Adrenal gland (tissue), 19 donors: ENCODE measurements at places on chromosomes 1 and 21. TPM values are rescaled to one million over a fixed set of nuclear protein-coding genes. Genes with fewer than 3 reads are reported as not detected.
A peak's percentile ranks its signal among the peaks of the same experiment; 100 is the strongest.

- H3K4me3 ChIP-seq, result no peak overlapping the region
- H3K27me3 ChIP-seq, result no peaks in the 10 kb centered on the region
- no peaks in the 10 kb centered on the region for H3K36me3 ChIP-seq
- no peak overlapping the region for H3K27ac ChIP-seq
These were observed 4.7 kb downstream of the DNALI1 start for GRCh38 chr1:37561133-37562132.

The UBXN10 gene
- 2.4 TPM for total RNA-seq

The SLC16A4 gene
- 4.1 TPM for total RNA-seq

GRCh38 chr21:40173816-40174215, 306.6 kb downstream of the PCP4 start:
- H3K4me1 ChIP-seq, result no peaks in the 10 kb centered on the region
- no peaks in the 10 kb centered on the region for H3K36me3 ChIP-seq
- no peak overlapping the region for H3K27ac ChIP-seq

- H3K4me1 ChIP-seq, result no peaks in the 10 kb centered on the region
- no peak overlapping the region for H3K4me3 ChIP-seq
- H3K36me3 ChIP-seq, result peaks cover 2% of the 10 kb centered on the region
These were observed 16.6 kb downstream of the LDLRAP1 start for GRCh38 chr1:25560001-25560400.

GRCh38 chr1:19179597-19180264, 30.3 kb downstream of the UBR4 start:
- no peaks in the 10 kb centered on the region for H3K27me3 ChIP-seq
- H3K4me3 ChIP-seq, result no peak overlapping the region
- peaks cover 76% of the 10 kb centered on the region for H3K36me3 ChIP-seq
- no peak overlapping the region for H3K27ac ChIP-seq
- no peaks in the 10 kb centered on the region for H3K4me1 ChIP-seq

GRCh38 chr1:245235156-245235555, 80.4 kb downstream of the KIF26B start:
- no peaks in the 10 kb centered on the region for H3K4me1 ChIP-seq
- H3K27ac ChIP-seq, result no peak overlapping the region
- no peak overlapping the region for H3K4me3 ChIP-seq
- no peaks in the 10 kb centered on the region for H3K27me3 ChIP-seq

DNA sequence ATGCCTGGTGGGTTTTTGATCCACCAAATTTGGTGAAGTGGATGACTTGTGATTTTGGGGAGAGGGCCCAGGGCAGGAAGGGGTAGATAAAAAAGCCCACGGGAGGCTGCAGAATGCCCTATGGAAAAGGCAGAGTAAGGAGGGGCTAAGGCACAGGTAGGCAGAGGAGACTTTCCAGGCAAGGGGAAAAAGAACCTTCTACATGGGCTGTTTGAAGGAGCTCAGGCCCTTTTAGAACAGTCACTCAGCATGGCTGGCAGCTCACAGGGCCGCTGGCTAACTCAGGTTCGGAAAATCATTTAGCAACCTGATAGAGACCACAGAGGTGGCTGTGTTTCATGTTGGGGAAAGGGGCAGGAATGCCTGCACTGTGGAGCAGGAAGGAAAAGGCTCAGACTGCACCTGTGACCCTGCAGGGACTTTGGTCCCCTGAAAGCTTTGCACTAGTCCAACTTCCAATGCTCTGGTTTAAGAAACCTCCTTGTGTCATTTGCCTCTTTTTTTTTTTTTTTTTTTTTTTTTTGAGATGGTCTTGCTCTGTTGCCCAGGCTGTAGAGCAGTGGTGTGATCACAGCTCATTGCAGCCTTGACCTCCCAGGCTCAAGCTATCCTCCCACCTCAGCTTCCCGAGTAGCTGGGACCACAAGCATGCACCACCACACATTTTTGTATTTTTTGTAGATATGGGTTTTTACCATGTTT, 58.5 kb upstream of the ENAH start:
- DNase-seq, result no peak
- no peak overlapping the region for H3K4me3 ChIP-seq
- no peaks in the 10 kb centered on the region for H3K27me3 ChIP-seq
- H3K36me3 ChIP-seq, result no peaks in the 10 kb centered on the region

DNA sequence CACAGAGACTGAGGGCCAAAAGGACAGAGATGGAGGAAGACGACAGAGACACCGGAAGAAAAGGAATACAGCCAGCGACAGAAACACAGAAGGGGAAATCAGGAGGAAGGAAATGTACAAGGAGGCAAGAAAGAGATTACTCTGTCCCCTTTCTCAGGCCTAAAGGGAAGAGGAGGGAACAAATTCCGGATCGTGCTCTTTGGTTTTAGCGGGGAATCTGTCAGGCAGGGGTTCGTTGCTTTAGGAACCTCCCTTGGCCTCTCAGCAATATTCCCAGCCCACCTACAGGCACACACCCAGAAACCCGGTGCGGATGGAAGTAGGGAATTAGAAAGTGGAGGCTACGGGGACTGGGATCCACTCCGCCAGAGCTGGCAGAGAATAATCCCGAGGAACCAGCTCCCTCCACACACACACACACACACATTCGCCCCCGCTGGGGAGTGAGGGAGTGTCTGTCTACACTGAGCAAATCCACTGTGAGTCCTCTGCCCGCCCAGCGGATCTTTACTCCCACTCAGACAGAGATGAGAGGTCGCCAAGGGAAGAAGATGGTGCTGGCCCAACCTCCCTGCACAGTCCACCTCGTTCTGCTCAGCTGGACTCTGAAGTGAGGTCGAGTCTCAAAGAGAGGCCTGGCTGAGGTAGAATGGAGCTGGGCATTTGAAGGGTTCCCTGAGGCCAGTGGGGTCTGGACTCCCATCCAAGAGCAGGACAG, 5.7 kb downstream of the TAL1 start:
- DNase-seq, result no peak
- H3K27me3 ChIP-seq, result peaks cover 66% of the 10 kb centered on the region
- H3K4me1 ChIP-seq, result no peaks in the 10 kb centered on the region
- no peak overlapping the region for H3K27ac ChIP-seq
- no peak overlapping the region for H3K4me3 ChIP-seq

DNA sequence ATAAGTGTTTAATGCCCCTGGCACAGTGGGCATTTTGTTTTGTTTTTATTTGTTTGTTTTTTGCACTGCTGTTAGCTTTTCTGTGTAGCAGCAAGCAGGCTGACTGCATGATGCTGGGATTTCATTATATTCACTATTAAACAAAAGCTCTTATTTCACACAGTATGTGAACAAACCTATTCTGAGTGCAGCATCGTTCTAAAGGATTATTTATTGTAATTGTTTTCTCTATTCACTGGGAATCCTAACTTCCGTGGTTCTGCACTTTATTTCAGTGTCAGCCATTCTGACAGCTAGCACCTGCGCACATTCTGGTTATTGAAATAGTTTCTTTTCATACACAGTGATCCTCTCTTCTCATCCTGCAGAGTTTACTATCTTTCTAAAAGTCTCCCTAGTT, 595.0 kb downstream of the NEGR1 start:
- no peak for DNase-seq
- H3K27me3 ChIP-seq, result no peaks in the 10 kb centered on the region
- no peak overlapping the region for H3K27ac ChIP-seq
- H3K36me3 ChIP-seq, result no peaks in the 10 kb centered on the region
- H3K4me1 ChIP-seq, result no peaks in the 10 kb centered on the region
- no peak overlapping the region for H3K4me3 ChIP-seq

- no peak for DNase-seq
- H3K27ac ChIP-seq, result no peak overlapping the region
- H3K4me3 ChIP-seq, result no peak overlapping the region
- H3K27me3 ChIP-seq, result no peaks in the 10 kb centered on the region
These were observed 38.2 kb downstream of the PKNOX1 start for GRCh38 chr21:43012596-43012995.

The AMPD1 gene
- total RNA-seq, result not detected

The RHOU gene
- 13.5 TPM for total RNA-seq

- H3K4me1 ChIP-seq, result no peaks in the 10 kb centered on the region
- no peaks in the 10 kb centered on the region for H3K27me3 ChIP-seq
- H3K36me3 ChIP-seq, result no peaks in the 10 kb centered on the region
- H3K4me3 ChIP-seq, result no peak overlapping the region
These were observed 110.5 kb downstream of the HHAT start for GRCh38 chr1:210438928-210439841.

GRCh38 chr1:31295874-31296485, 608 bp downstream of the SNRNP40 start:
- peaks cover 40% of the 10 kb centered on the region for H3K4me1 ChIP-seq
- no peak overlapping the region for H3K27ac ChIP-seq
- H3K27me3 ChIP-seq, result no peaks in the 10 kb centered on the region
- H3K36me3 ChIP-seq, result peaks cover 31% of the 10 kb centered on the region
- no peak for DNase-seq
- H3K4me3 ChIP-seq, result peak overlapping the region; percentile 94

- no peak for DNase-seq
- H3K36me3 ChIP-seq, result no peaks in the 10 kb centered on the region
- H3K4me1 ChIP-seq, result no peaks in the 10 kb centered on the region
- H3K27me3 ChIP-seq, result no peaks in the 10 kb centered on the region
- no peak overlapping the region for H3K4me3 ChIP-seq
- H3K27ac ChIP-seq, result no peak overlapping the region
These were observed 185.9 kb downstream of the CACNA1E start for GRCh38 chr1:181669246-181669645.

The FCGR3B gene
- 0.85 TPM for total RNA-seq

- no peaks in the 10 kb centered on the region for H3K36me3 ChIP-seq
- no peaks in the 10 kb centered on the region for H3K27me3 ChIP-seq
- DNase-seq, result no peak
- no peak overlapping the region for H3K4me3 ChIP-seq
- no peaks in the 10 kb centered on the region for H3K4me1 ChIP-seq
These were observed 34.1 kb upstream of the ST6GALNAC5 start for GRCh38 chr1:76833151-76833550.

The SPRR2A gene
- not detected for total RNA-seq

GRCh38 chr1:16209847-16210407, 2.5 kb downstream of the ARHGEF19 start:
- no peaks in the 10 kb centered on the region for H3K27me3 ChIP-seq
- H3K4me1 ChIP-seq, result peaks cover 16% of the 10 kb centered on the region
- no peak for DNase-seq

The SHISA4 gene
- 105 TPM for total RNA-seq

DNA sequence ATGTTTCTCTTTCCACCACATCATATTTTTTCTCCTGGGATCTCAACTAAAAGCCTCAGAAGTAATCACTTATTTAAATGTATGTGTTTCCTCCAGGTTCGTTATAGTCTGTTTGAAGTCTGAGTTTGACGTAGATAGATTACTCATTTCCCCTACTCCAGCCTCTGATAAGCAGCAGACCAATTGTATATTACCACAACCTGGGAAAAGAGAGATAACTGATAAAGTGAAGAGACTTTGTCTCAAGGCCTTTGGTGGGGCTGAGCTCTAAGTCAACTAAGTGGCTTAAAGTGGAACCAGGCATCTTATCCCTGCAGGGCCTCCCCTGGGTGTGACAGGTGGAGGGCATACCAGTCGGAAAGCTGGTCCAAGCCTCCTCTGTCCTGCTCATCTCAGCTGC, 34.9 kb upstream of the CACNA1E start:
- no peaks in the 10 kb centered on the region for H3K36me3 ChIP-seq
- no peak overlapping the region for H3K27ac ChIP-seq
- H3K27me3 ChIP-seq, result no peaks in the 10 kb centered on the region
- no peak for DNase-seq
- no peak overlapping the region for H3K4me3 ChIP-seq
- H3K4me1 ChIP-seq, result no peaks in the 10 kb centered on the region

DNA sequence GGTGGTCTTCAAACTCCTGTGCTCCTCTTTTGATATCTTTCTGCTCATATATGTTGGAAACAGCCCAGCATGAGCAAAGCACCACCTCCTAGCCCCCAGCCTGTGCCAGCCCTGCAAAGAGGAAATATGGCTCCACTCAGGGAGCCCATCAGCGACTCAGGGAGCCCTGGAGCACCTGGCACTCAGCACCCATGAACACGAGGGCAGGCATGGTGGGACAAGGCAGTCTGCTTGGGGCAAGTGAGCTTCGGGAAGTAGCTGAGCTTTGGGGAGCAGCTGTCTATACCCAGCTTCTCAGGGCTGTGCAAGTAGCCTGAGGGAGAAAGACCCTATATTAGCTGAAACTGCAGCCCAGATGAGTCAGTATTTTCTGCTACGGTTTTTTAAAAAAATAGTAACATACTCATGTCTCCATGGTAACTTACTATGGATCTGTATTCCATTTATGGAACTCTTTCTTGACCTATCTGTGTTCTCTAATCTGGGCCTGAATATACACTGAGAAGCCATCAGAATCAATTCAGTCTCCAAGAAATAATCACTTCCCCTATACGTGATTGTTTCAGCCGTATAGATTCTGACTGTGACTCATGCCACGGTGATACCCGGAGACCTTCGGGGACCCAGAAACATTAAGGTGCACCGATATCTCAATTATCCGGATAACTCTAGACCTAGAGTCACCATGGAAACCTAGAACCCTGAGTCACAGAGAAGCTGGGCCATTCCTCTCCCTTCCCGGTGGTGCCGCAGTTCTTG, 1.5 kb upstream of the ETS2 start:
- H3K27me3 ChIP-seq, result no peaks in the 10 kb centered on the region
- no peak overlapping the region for H3K27ac ChIP-seq
- H3K4me3 ChIP-seq, result no peak overlapping the region
- H3K4me1 ChIP-seq, result no peaks in the 10 kb centered on the region
- no peaks in the 10 kb centered on the region for H3K36me3 ChIP-seq

- no peaks in the 10 kb centered on the region for H3K27me3 ChIP-seq
- no peaks in the 10 kb centered on the region for H3K36me3 ChIP-seq
- peak overlapping the region; percentile 93 for H3K27ac ChIP-seq
- H3K4me3 ChIP-seq, result peak overlapping the region; percentile 46
- H3K4me1 ChIP-seq, result peaks cover 4% of the 10 kb centered on the region
These were observed 392 bp upstream of the TAGLN2 start for GRCh38 chr1:159925719-159926078.

The DDI2 gene
- total RNA-seq, result 42.1 TPM

The DCDC2B gene
- total RNA-seq, result not detected

DNA sequence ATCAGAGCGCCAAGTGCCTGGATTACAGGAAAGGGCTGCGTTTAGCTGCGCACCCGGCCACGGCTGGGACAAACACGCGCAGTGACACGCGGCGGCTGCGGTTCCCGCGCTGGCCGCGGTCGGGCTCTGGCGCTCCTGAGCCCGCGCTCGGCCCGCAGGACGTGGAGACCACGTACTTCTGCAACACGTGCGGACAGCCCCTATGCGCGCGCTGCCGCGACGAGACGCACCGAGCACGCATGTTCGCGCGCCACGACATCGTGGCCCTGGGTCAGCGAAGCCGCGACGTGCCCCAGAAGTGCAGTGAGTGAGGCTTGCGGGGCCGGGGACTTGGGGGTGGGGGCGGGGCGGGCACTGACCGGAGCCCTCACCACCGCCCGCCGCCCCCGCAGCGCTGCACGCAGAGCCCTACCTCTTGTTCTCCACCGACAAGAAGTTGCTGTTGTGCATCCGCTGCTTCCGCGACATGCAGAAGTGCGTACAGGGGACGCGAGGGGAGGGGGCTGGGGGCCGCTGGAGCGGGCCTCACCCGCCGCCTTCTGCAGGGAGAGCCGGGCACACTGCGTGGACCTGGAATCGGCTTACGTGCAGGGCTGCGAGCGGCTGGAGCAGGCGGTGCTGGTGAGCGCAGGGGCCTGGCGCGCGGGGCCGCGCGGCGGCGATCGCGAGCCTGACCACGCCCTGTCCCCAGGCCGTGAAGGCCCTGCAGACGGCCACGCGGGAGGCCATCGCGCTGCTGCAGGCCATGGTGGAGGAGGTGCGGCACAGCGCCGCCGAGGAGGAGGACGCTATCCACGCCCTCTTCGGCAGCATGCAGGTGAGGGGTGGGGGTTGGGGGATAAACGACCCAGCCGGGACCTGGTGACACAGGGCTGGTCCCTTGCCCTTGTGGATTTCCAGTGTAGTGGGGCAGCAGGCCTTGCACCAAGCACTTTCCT, 3.1 kb downstream of the RNF207 start:
- no peak overlapping the region for H3K27ac ChIP-seq
- H3K4me1 ChIP-seq, result peaks cover 15% of the 10 kb centered on the region
- no peaks in the 10 kb centered on the region for H3K36me3 ChIP-seq
- peak overlapping the region; percentile 55 for H3K4me3 ChIP-seq
- DNase-seq, result peak; percentile 74

The ZNF648 gene
- not detected for total RNA-seq

- peaks cover 3% of the 10 kb centered on the region for H3K27me3 ChIP-seq
- H3K4me1 ChIP-seq, result no peaks in the 10 kb centered on the region
- H3K4me3 ChIP-seq, result no peak overlapping the region
These were observed 65.4 kb upstream of the STUM start for GRCh38 chr1:226482975-226483700.
